ENCODE measurements at places on chromosomes 12 and 14. TPM values are rescaled to one million over a fixed set of nuclear protein-coding genes. Genes with fewer than 3 reads are reported as not detected.

- no peak for DNase-seq
Observed at GRCh38 chr12:114480337-114481199, 74.6 kb upstream of the TBX5 start.

GRCh38 chr14:21868442-21869046, 194.9 kb upstream of the OR4E1 start:
- peak; percentile 87 for DNase-seq

- no peak for DNase-seq
Observed at GRCh38 chr14:68757618-68758081, 35.2 kb downstream of the ZFP36L1 start.

Gene PAH
- not detected for total RNA-seq

- no peak for DNase-seq
Observed at GRCh38 chr12:24393071-24393470, 443.6 kb upstream of the SOX5 start.

Gene EMP1
- 35.0 TPM for total RNA-seq

DNA sequence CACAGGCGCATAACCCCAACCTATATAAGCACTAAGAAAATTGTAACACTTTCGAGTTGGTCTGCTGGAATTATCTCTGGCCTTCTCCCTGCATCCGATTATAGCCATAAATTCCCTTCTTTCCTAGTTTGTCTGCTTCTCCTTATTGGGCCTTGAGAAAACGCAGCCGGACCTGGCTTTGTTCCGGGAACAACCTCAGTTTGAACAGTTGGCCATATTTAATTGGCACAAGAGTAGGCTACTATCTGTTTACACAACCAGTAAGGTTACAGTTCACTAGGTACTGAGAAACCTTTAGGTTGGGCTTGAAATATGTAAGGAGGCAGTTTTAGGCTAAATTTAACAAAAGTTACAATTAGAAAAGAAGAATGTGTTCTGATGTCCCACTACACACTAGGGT, 176.1 kb downstream of the IPO8 start:
- DNase-seq: no peak

DNA sequence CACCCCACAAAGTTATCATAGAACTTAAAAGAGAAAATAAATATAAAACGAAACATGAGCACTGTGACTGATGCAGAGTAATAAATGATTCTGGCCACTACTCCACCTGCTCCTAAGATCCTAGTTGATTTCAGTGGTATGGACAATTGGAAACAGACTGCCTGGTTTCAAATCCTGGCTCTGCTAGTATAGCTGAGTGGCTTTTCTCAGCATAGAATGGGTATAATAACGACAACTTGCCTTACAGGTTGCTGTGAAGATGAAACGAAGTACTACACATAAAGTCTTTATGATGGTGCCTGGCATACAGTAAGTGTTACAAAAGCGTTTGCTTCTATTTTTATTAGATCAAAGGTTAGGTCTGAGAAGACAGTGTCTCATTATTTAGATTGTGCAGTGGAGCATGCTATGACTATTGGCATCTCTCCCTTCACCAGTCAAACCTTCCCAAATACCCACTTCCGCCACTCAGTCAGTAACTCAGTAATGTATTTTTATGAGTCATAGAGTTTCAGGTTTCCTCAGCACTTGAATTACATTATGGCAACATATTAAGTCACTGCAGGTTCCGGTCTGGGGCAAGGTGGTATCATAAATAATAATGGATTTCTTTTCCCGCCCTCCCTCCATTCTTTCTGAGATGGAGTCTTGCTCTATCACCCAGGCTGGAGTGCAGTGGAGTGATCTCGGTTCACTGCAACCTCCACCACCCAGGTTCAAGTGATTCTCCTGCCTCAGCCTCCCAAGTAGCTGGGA, 29.7 kb upstream of the NR2C1 start:
- peak; percentile 44 for DNase-seq

DNA sequence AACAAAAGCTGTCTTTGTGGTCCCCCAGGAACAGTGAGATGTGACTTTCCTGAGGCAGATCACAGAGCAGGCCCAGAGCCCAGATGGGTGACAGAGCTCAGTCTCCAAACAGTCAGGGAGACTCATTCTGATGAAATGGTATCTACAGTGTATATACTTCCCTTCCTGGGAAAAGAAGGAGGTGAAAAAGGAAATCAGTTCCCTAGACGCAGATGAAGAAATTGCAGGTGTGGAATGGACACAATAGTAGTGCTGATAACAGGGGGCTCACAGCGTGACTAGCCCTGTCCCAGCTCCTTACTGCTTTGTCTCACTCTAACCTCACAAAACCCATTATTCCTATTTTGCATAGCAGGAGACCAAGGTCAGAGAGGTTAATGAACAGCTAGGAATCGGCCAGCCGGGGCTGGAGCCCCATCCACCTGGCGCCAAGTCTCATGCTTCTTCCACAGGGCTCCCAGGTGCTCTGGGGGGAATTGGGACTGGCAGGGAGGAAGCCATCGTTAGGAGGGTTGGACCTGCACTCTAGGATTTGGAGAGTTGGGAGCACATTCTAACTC, 11.9 kb downstream of the KCNH3 start:
- no peak for DNase-seq

GRCh38 chr12:44618946-44619345, 257.2 kb downstream of the NELL2 start:
- DNase-seq: no peak

GRCh38 chr14:93950948-93951634, 23.9 kb downstream of the FAM181A start:
- DNase-seq: no peak

DNA sequence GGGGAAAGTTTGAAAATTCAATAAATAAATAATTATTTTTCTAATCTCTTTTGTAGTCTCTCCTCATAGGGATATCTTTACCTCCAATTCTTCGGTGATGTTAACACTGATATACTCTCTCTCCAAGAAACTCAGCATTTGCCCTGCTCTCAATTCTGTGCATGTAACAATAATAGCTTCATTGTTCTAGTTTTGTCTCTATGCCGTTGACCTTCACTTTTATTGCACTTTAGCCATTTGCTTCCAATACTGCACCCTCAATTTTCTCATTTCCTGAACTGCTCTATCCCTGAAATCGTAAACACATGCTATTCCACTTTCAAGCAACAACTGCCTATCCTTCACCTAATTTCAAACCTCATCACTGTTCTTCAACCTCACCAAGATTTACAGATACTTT, 645.0 kb downstream of the C12orf50 start:
- DNase-seq: no peak

DNA sequence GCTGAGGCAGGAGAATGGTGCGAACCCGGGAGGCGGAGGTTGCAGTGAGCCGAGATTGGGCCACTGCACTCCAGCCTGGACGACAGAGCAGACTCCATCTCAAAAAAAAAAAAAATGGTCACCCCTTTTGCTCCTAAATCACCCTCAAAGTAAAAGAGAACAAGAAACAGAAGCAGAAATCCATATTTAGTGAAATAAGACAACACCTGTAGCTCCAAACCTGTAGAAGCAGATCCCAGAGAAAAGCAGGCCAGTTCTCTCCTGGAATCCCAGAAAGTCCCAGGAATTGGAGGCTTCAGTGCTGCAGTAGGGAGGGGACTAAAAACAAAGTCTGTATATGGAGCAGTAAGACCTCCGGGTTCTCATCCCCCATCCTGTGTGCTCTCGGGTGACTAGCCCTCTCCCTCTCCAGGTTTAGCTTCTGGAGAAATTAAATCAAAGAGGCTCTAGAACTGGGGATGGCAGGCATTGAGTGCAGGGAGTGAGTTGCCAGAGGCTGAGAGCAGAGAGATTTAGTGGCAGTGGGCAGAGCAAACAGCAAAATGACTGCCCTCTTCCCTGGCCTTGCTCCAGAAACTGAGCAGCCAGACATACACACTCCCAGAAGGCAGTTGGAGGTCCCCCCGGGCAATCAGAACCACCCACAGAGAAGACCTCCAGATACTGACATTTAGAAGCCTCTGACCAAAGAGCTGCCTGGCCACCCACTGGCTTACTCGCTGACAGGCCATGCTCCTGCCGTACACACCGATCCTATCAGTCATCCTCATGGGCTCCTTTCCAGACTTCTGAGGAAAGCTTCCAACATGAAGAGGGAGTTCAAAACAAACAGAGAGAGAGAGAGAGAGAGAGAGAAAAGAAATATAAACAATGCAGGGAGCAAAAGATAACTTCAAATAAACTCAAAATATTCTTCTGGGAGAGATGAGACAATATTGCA, 6.3 kb upstream of the MLXIP start:
- no peak for DNase-seq

- no peak for DNase-seq
Observed at GRCh38 chr14:79375356-79375755, 835.9 kb downstream of the DIO2 start.

DNA sequence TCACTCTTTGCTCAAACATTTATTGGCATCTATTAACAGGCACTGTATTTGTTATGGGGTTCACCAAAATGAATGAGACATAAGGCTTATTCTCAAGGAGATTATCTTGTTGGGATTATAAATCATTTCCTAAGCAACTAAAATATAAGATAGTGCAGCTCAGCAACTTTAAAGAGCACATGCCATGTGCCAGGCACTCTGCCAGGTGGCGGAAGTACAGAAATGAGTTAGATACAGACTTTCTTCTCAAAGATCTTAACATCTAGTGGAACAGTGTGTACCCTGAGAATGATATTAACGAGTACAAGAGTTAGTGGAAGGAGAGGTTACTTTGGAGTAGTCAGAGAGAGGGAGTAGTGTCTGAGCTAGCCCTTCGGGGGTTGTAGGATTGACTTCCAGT, 28.4 kb upstream of the TOMM20L start:
- no peak for DNase-seq

Gene NINJ2
- total RNA-seq: 7.4 TPM

GRCh38 chr12:5000658-5001385, 42.9 kb upstream of the KCNA5 start:
- DNase-seq: no peak

- no peak for DNase-seq
Observed at GRCh38 chr12:3651585-3652424, 101.1 kb downstream of the CRACR2A start.

GRCh38 chr14:69543341-69544115, 31.1 kb downstream of the CCDC177 start:
- DNase-seq: peak; percentile 50

- DNase-seq: no peak
Observed at GRCh38 chr12:49471557-49471956, 67.3 kb upstream of the KCNH3 start.

- DNase-seq: no peak
Observed at GRCh38 chr12:19242581-19242980, 113.0 kb downstream of the PLEKHA5 start.

DNA sequence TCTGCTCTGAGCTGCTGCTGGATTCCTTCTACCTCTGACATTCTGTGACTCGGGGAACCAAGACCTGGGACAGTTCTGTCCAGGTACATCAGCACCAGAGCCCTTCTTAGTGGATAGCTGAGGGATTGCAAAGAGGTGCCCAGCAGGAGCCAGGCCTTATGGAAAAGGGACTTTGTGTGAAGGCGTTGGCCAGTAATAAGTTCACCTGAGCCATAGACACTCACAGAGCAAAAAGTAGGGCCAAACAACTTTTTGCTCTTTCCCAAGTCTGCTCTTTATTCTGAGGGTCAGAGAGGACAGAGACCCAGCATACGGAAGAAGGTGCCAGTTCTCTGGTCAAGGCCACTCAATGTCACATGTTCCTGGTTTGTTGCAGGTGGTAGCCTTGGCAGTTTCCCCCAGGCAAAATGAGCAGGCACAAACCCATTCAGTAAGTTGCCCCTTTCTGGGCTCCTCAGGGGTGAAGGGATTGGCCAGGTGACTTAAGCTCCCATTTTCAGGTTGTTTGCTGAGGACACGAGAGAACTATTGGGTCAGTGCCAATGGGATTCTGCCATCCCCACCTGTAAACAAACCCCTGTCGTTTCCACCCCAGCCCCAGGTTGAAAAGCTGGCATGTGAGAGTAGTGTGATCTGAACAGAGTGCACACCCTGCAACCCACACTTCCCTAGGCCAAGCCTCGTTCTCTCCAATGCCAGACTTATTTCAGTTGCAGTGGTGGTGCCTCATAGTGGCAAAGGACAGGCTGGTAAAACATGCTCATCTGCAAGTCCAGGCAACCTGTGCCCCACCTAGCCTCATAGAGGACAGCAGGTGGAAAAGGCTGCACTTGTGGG, 150.3 kb downstream of the SMOC1 start:
- DNase-seq: no peak

DNA sequence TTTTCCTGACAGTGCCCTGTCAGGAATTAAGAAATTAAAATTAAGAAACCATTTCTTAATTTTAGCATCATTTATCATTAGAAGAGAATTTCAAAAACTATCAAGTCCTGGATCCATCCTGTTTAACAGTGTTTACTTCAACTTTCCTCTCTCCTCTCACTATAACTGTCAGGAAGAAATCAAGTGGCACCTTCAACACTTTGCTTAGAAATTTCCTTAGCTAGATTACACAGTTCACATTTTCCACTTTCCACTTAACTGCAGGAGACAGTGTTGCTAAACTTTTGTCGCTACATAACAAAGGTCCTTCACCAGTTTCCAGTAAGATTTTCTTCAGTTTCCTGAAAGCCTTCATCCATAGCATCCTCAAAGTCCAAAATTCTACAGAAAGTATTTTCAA, 21.9 kb upstream of the OR10P1 start:
- no peak for DNase-seq

- DNase-seq: no peak
Observed at GRCh38 chr12:132807295-132808092, 21.2 kb downstream of the GOLGA3 start.

DNA sequence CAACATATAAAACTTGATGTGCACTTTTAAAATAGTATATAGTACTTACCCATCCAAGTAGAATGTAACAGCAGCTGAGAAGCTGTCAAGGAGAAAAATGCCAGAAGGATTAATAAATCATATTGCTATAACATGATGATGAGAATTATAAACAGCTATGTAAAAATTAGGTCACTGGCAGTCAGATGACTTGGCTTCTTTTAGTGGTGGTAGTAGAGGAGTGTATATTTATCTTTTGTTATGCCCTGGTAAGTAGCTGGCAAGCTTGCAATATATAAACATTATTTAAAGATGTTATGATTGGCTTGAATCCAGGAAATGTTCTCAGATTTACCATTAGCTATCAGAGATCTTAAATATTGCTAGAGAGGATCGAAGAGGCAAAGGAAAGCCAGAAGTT, 471.0 kb upstream of the MGAT4C start:
- no peak for DNase-seq

DNA sequence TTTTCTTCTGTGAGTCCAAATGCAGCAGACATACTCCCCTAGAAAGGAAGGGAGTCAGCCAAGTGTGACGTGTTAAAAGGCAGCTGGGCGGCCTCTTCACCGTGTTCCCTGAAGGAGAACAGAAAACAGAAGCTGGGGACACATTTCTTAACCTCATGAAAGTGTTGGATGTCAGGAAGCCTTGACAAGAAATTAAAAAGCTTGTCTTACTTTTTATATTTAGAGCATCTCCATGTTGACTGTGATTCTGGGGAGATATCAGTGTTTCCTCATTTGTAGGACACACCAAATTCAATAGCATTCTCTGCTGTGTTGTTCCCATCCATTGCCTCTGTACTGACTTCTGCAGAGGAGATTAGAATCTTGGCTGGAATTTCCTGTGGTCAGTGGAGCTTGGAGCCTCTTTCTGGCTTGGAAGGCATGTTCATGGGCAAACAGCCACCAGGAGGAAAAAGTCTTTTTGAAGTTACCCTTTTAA, 93.7 kb downstream of the RMST start:
- DNase-seq: no peak

Gene EML5
- total RNA-seq: 2.6 TPM

GRCh38 chr14:23047034-23047634, 5.1 kb downstream of the PSMB11 start:
- DNase-seq: no peak
